Type B pancreatic cell (in vitro differentiated cells): ENCODE measurements at places on chromosomes 2 and 18.

- DNase-seq, result no peak
Measured at GRCh38 chr2:189835855-189836558, 51.8 kb downstream of the PMS1 start.

- no peak for DNase-seq
Measured at GRCh38 chr2:157620956-157621355, 7.7 kb downstream of the ACVR1C start.

DNA sequence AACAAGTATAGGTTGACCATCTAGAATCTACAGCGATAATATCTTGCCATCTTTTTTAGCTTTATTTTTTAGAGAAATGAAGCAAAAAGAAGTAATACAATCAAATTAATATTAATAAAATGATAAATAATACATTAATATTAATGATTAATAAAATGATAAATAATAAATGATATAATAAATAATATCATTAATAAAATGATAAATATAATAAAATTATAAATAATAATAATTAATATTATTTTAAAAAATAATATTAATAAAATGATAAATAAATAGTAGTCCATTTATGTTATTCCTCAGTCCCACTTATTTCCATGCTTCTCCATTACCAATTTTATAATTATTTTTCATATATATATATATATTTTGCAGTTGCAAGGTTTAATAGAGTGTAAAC is 3.2 kb upstream of the REG3A start:
- no peak for DNase-seq

DNA sequence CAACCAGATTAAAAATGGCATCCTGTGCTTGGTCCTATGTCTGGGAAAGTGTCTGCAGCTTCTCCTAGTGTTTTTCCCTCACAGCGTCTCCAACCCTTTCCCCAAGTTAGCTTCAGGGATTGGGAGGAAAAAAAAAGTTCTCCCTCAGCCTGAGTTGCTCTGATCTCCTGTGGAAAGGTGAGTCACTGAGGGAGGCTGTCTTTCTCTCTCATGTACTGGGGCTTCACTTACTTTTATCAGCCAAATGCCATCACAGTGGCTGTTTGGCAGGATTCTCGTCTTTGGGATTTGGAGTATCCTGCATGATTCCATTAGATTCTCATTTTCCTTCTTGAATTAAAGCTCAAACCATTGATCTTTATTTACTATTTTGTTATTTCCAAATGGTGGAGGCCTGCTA is 18.1 kb downstream of the GTF2A1L start:
- no peak for DNase-seq

GRCh38 chr2:240992572-240993291 is 5.7 kb upstream of the SNED1 start:
- peak; percentile 63 for DNase-seq
